CD4-positive, alpha-beta T cell treated with Interleukin-17A for 1 hour (primary cell): ENCODE measurements at places on chromosomes 6 and 20.
A peak's percentile ranks its signal among the peaks of the same experiment; 100 is the strongest.

GRCh38 chr20:32234135-32234808 is 26.6 kb downstream of the POFUT1 start:
- DNase-seq = no peak

- DNase-seq = peak; percentile 65
Observed at GRCh38 chr6:159762681-159763293, 942 bp downstream of the ACAT2 start.

DNA sequence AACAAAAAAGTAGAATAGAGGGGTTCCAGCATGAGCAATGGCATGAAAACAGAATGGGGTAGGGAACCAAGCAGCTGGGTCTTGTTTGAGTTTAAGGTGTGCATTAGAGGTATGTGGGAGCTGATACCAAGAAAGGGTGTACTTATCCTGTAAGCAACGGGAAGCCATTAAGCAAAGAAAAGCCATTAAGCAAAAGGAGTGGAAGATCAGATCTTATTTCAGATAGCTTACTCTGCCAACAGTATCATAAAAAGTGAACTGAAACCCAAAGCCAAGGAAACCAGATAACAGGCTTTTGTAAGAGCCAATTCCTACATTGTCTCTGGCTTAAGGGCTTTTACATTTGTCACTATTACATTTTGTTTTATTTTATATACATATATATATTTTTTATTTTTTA is 21.3 kb upstream of the BEND6 start:
- no peak for DNase-seq

GRCh38 chr20:25258476-25258805 is 10.6 kb downstream of the PYGB start:
- no peak for DNase-seq

GRCh38 chr6:72913797-72914196 is 291.9 kb downstream of the KCNQ5 start:
- no peak for DNase-seq

- no peak for DNase-seq
Observed at GRCh38 chr6:87590990-87591389, 1.1 kb downstream of the ORC3 start.

GRCh38 chr6:166624275-166624674 is 2.8 kb downstream of the RPS6KA2 start:
- no peak for DNase-seq

GRCh38 chr20:33790566-33790965 is 20.6 kb upstream of the CHMP4B start:
- DNase-seq = no peak

DNA sequence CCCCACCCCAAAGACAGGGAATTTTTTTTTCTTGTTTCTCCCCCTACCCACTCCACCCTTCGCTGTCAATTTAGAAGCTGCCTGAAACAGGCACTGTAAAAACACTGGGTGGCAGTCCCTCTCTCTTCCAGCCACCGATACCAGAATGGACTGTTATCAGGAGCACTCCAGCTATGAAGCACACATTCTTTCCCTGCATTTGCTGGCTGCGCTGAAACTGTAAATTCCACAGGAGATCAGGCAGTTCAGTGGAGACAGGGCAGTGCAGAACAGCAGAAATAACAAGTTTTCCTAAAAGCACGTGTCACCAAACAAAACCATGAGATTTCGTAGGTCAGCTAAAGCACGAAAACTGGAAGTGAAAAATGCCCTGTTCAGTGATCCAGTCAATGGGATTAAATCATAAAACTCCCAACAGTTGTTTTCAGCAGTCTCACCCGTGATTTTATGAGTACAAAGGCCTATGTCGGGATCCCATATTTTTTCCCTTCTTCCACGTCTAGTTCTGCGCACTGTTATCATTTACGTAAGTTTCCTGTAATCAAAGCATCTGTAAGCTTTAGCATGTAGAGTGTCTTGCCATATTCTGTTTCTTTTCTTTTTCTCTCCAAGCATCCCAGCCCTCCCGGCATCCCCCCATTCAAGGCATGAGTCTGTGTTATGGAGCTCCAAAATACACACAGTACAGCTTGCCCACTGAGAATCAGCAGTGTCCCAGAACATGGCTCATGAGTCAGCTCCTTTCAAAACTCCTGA is 359.9 kb upstream of the EPHA7 start:
- DNase-seq = no peak

DNA sequence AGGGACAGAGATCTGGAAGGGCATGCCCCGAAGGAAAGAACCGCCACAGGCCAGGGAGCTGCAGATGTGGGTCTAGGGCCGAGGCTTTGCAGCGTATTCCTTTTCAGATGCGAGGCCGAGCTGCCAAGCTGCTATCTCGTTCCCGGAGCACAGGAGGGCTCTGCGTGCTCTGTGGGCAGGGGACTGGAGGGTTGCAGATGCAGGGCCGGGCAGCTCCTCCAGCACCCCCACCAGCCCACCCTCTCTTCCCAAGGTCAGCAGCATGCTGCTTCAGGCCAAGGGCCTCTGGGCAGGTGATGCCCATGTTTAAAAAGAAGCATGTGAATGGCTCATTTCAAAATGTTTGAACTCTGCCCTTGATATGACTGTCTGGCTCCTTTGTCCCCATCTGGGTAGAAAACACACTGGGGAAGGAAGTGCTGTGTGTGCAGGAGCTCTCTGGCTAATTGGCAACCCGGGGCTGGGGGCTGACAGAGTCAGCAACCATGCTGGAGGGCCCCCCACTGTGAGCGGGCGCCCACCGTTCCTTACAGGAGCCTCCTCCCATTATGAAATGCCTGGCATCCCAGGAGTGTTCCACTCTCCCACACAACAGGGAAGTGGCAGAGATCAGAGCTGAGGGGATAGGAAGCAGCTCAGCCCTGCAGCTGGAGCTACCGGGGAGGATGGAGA is 353.3 kb downstream of the ZFAND3 start:
- DNase-seq = no peak

DNA sequence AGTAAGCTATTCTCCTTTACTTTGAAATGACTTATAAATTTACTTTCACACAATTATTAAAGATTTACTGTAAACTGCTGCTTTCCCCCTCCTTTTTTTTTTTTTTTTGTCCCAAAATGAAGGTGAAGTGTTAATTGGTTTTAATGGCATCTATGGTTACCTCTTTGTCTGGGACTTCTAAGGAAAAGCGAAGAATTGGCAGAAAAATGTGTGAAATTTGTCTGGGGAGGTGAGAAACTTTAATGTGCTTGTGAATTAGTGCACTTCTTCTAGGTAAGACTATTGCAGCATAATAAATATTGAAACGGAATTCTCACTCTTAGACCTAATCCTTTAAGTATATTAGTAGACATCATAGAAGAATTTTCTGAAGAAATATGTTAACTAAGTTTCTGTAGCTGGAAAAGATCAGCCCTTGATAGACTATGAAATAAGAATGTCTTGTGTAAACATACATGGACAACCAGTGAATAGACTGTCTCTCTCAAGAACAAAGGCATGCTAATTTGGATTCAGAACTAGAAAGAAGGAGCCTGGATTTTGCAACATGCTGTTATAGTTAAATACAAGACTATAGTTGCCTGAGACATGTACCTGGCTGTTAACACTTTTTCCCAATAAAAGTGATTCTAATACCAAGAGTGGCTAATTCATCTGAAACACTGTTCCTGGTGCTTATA is 23.9 kb downstream of the FLRT3 start:
- no peak for DNase-seq

DNA sequence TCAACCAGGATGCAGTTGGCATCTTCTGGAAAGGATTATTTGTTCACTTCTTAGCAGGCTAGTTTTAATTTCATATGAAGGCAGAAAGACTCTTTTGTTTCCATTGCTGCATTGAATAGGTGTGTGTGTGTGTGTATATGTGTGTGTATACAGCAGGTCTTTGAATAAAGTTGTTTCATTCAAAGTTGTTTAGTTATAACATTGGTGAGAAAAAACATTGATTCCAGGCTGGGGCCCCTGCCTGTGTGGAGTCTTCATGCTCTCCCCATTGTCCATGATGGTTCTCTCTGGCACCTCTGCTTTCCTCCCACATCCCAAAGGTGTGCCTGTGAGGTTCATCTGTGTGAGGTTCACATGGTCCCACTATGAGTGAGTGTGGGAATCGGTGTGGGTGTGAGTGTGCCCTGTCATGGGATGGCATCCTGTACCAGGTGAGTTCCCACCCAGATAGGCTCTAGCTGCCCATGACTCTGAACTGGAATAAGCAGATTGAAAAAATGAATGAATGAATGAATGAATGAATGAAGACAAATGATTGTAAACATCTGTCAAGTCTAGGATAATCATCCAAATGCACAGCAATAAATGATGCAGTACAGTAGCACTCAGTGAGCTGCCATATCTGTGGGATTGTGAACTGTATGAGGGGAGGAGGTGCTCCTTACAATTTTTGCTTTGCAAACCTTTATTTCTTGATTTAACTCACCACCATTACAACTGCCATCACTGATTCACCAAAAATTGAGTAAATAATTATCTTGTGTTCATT is 156.0 kb downstream of the ADGRG6 start:
- no peak for DNase-seq

DNA sequence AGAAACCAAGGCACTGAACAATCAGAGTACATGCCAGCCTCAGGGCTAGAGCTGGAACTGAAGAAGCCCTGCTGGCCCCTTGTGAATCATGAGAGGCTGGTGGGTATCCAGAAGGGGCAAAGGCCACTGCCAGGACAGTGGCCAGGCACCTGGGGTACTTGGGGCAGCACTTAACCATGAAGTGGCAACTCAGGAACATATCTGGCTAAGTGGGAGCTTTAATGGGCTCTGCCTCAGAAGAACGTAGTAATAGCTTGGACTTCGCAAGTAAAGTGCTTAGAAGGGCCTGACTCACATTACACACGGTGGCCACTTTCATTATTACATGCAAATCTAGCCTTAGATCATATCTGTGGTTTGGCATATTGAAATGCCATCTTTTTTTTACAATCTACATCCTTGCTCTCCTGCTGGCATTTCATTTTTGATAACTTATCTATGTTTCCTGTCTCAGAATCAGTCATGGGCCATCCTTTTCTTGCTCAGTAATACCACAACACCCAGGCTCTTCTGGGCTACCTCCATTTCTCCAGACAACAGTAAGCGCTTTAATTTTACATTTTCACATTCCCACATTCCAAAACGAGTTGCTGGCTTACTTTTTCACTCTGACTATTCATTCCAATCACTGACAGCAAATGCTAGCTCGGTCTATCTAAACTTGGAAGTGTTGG is 21.6 kb downstream of the NAPB start:
- DNase-seq = no peak

DNA sequence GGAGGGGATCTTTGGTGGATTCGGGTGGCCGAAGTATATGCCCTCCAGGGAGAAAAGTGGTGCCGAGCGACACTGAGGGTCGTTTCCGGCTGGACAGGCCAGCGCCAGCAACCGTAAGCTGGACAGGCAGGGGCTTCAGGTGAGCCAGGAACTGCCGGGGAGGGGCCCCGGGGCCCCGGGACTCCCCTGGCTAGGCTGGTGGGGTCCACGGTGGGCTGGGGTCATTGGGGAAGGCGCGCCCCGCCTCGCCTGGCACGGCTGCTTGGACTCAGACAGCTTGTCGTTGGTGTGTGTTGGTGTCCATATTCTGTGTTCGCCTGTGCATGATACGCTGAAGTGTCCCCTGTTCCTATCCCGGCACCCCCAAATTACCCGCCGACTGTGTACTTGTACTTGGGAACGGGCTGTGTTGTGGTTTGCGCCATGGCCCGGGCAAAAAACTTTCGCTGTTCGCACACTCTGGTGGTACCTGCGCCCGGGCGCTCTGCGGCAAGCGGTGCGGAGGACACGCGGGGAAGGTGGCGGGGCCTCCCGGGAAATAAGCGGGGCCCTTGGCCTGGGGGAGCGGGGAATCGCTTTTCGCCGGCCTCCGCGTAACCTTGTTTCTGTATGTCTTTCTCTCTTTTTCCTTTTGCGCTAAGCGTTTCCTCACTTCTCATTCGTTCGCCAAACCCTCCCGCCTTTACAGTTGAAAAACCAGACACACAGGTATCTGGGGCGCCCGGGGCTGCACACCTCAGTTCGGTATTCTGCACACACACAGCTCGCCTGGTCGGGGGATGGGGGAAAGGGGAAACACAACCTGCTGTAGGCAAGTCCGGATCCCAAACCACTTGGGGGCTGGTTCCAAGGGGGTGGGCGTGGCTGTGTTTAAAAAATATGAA is 3.2 kb downstream of the GNAS start:
- DNase-seq = no peak

GRCh38 chr6:25984265-25984664 is 21.7 kb downstream of the TRIM38 start:
- DNase-seq = no peak

GRCh38 chr20:45905505-45906079 is 6.4 kb downstream of the PLTP start:
- no peak for DNase-seq

GRCh38 chr6:2959909-2960719 is 11.3 kb downstream of the SERPINB6 start:
- no peak for DNase-seq

- DNase-seq = no peak
Observed at GRCh38 chr6:167711768-167712730, 114.7 kb upstream of the AFDN start.

DNA sequence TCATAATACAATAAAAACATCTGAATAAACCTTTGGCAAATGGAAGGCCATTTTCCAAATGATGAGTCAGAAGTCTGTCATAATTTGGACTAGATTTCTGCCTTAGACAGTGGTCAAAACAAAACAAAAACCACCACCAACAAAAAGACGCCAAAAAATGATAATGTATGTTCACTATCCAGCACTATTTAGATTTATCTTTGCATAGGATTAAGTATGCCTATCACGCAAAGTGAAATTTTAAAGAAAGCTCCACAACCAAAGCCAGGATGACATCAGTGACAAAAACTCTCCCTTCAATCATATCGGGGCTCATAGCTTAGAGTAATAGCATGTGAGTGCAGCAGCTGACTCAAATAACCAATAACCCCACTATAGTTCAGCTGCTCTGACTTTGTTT is 201.9 kb downstream of the MOXD1 start:
- DNase-seq = no peak

DNA sequence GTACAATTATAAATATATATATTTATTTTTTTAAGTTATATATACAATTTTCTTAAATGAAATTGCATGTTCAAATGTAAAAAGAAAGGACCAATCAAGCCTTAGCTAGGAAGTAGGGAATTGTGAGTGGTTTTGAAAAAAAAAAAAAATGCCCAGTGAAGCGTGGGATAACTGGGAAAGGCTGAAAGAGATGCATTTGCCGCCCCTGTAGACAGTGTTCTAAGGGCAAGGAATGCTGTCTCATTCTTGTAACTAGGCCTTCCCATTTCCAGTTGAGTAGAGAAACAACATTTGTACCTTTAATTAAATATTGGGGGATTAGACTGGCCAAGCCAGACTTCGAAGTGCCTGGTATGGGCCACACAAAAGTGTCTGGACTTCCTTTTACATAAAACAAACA is 430.1 kb upstream of the SLC35B3 start:
- DNase-seq = no peak

- no peak for DNase-seq
Observed at GRCh38 chr6:102114402-102114801, 720.9 kb downstream of the GRIK2 start.

- DNase-seq = no peak
Observed at GRCh38 chr20:6575912-6576401, 191.5 kb upstream of the BMP2 start.

GRCh38 chr20:4066551-4066950 is 51.2 kb upstream of the RNF24 start:
- DNase-seq = no peak
